ENCODE measurements at places on chromosomes 6 and 20. TPM values are rescaled to one million over a fixed set of nuclear protein-coding genes. Genes with fewer than 3 reads are reported as not detected.
A peak's percentile ranks its signal among the peaks of the same experiment; 100 is the strongest.

APCDD1L gene
- 5.7 TPM for total RNA-seq

C6orf52 gene
- total RNA-seq: 1.4 TPM

UBE2V1 gene
- 56.4 TPM for total RNA-seq

TSPO2 gene
- total RNA-seq: not detected

FAM217B gene
- 6.0 TPM for total RNA-seq

DHX16 gene
- total RNA-seq: 40.2 TPM

OR2B3 gene
- total RNA-seq: not detected

GJE1 gene
- not detected for total RNA-seq

BTN1A1 gene
- total RNA-seq: not detected

DNAAF9 gene
- total RNA-seq: 22.0 TPM

PCMT1 gene
- total RNA-seq: 157 TPM

SPEF1 gene
- total RNA-seq: not detected

PPIL6 gene
- 0.17 TPM for total RNA-seq

- DNase-seq: no peak
Observed at GRCh38 chr6:2510316-2510715, 240.4 kb downstream of the MYLK4 start.

DNA sequence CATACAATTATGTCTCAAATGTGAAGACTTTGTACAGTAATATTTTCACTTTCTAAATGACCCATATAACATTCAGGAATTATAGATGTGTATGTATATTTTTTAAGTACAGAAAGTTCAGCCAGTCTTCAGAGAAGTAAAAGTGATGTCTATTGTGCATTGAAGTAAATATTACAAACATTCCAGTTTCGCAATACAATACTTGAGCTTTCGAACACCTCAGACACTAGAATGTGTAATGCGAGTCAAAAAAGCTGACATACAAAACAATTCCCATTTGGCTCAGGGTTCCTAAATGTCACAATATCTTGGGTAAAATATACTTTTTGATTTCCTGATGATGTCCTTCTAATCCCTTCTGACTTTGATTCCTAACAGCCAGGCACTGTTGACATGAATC, 101.4 kb downstream of the ZNF217 start:
- DNase-seq: peak; percentile 6

DNA sequence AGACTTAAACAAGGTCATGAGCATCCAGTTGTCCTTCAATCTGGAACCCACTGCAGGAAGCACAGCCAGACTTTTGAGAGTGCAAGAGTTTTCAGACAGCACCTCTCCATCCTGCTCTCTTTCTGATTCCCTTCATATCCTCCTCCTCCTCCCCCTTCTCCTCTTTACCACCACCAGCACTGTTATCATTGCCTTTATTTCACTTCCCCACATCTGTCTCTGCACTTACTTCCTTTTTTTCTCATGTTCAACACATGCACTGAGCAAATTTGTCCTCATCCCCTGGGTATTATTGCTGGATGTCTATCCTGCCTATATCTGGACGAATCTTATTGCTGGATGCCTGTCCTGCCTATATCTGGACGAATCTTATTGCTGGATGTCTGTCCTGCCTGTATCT, 554.8 kb downstream of the DHX35 start:
- DNase-seq: no peak

- no peak for DNase-seq
Observed at GRCh38 chr20:20668639-20669038, 43.8 kb downstream of the RALGAPA2 start.

DNA sequence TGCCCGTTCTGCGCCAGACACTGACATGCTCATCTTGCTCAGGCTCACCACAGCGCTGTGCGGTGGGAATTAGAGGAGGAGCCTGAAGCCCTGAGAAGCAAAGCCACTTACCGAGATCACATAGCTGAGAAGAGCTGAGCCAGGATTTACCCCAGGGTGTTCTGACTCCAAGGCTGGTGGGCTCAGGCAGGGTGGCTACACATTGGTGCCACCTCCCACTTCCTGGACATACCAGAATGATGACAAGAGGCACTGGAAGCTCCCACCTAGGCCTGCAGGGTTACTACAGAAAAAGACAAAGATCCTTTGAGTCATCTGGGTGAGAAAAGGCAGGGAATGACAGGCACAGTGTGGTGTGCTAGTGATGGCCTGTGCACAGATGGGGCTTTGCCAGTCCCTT, 24.4 kb upstream of the FKBP1A start:
- DNase-seq: peak; percentile 45

- DNase-seq: no peak
Observed at GRCh38 chr6:112450663-112451062, 103.5 kb downstream of the RFPL4B start.

GRCh38 chr20:9407805-9408421, 106.5 kb upstream of the LAMP5 start:
- peak; percentile 76 for DNase-seq

GRCh38 chr6:37202788-37203491, 33.0 kb downstream of the PIM1 start:
- DNase-seq: no peak

GRCh38 chr6:42963179-42963854, 2.8 kb downstream of the GNMT start:
- no peak for DNase-seq

GRCh38 chr6:157213907-157214565, 109.3 kb downstream of the TMEM242 start:
- no peak for DNase-seq

- no peak for DNase-seq
Observed at GRCh38 chr6:1310628-1311399, 1.1 kb upstream of the FOXQ1 start.

GRCh38 chr6:121382467-121383121, 48.3 kb upstream of the TBC1D32 start:
- no peak for DNase-seq

DNA sequence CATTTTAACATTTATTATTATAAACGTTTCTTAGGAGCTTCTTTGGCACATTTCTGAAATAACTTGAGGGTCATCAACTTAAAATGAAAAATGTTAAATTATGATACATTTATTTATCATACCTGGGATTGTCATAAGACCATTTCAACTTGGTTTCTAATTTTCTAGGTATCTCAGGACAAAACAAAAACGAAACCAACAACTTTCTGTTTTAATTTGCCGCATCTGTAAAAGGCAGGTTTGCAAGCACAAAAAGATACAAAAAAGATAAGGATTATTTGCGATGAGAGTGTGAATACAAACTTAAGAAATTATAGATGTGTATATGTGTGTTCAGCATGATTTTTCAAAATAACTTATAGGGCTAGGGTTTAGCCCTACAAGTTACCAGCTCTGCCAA, 395.0 kb upstream of the RUNX2 start:
- no peak for DNase-seq

DNA sequence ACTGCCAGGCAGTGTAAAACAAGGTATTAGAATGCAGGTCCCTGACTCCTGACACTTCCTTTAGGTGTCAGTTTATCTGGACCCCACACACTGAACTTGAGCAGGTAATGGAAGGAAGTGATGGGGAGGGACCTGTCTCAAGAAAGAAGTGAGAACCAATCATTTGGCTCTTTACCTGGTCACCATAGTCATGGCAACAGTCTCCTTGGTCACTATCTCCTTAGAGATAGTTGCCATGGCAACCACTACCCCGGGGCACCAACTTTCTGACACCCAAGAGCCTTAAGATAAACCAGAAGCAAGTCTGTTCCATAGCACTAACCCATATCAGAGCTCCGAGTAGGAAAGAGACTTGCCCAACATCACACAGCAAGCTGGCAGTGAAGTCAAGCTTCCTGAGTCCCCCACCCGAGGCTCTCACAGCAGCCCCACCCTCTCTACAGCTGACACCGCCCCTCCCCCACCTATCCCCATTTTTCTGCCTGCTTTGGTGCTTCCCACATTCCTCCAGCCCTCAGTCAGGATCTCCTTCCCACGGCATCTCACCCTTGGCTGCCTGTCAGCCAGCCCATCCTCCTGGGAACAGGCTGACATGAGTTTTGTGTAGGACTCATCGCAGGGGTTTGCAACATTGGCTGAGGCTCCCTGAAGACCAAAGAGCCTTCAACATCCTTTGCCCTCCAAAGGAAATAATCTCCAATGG, 16.3 kb upstream of the HM13 start:
- DNase-seq: no peak

DNA sequence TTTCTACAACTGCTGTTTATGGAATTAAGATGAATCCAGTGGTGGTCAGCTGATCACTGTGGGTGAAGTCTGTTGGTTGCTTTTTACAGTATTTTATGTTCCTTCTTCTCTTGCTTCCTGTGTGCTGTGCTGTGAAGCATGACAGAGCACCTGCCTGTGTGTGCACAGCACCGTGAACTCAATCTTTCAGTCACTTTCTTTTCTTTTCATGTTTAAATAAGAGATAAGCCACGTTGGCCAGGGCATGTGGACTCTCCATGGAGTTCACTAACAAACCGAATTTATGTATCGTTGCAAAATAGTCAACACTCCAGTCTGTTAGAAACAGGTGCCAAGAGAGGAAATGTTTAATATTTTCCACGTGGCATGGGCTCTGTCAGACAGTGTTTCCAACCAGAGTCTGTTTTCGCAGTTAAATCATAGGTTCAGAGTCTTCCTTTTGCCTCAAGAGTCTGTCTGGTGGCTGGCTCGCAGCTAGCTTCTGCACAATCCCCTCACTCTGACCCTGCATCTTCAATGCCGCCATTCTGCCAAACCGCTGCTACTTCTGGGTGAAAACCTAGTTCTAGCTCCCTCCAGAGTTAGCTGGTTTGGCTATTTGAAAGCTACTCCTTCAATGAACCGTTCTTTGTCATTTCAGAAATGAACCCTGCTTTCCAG, 73.2 kb downstream of the QRSL1 start:
- peak; percentile 67 for DNase-seq

DNA sequence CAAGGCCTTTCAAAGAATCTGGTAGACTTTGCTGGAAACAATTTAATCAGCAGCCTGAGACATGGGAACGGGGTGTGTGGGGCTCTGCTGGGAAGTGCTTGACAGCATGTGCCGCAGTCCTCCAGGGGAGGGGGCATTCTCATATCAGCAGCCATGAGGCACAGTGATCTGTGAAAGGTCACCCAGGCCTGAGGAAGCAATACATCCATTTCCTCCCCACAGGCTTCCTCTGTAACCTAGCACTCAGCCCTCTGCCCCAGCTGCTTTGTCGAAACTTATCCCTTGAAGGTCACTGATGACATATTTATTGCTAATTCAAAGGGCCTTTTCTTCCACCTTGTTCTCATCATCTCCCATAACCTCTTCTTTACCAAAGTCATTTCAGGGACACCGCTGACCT, 103.3 kb downstream of the TNFAIP3 start:
- DNase-seq: no peak

DNA sequence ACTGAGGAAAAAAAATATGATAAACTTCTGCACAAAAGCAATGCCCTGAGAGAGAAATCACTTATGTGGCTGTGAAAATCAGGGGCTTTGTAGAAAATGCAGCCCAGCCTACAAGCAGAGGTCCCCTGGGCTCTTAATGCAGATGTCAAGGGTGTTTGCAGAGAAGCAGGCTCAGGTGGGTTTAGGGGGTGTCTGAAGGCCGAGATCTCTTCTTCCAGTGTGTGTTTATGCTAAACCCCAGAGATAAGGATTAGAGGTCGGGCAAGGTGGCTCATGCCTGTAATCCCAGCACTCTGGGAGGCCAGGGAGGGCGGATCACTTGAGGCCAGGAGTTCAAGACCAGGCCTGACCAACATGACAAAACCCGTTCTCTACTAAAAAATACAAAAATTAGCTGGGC, 78.5 kb downstream of the TMEM242 start:
- no peak for DNase-seq

- no peak for DNase-seq
Observed at GRCh38 chr6:88301256-88301655, 135.1 kb upstream of the CNR1 start.

DNA sequence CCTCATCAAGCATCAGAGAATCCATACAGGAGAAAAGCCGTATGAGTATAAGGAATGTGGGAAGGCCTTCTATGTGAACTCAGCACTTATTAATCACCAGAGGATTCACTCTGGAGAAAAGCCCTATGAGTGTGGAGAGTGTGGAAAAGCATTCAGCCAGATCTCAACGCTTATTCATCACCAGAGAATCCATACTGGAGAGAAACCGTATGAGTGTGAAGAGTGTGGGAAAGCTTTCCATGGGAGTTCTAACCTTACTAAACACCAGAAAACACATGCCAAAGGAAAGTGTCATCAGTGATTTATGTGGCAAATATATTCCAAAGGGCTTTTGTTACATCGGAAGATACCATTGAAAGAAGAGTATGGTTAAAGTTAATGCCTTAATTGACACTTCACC, 25.4 kb downstream of the ZKSCAN8 start:
- peak; percentile 89 for DNase-seq

GRCh38 chr20:44582311-44583025, at the start of gene PKIG:
Gene PKIG, plus strand, starts transcription at chr20:44582579. Its CDS starts 31,978 bp downstream, at chr20:44614557.
- DNase-seq: peak; percentile 50

GRCh38 chr6:90294989-90295853, 1.4 kb downstream of the BACH2 start:
- no peak for DNase-seq

DNA sequence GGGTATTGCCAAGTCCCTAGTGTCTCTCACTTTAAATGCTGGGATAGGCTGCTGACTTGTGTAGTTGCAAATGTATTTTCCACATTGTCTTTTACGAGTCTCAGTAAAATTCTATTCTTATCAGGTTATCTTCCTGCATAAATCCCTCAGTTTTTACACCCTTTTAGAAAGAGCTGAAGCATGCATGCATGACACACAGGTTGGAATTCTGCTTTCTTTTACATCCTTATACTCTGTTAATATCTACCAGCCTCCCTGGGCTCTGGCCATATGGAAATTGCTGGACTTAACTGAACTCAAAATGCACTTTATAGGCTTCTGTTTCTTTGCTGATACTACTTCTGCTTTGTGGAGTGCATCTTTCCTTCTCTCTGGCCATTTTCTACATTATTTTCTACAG, 477.4 kb downstream of the FRK start:
- no peak for DNase-seq

- no peak for DNase-seq
Observed at GRCh38 chr6:123526128-123526527, 110.6 kb downstream of the TRDN start.

- DNase-seq: no peak
Observed at GRCh38 chr6:110882824-110883554, 8.4 kb downstream of the AMD1 start.

- no peak for DNase-seq
Observed at GRCh38 chr20:40720099-40720498, 31.1 kb upstream of the MAFB start.

- DNase-seq: peak; percentile 24
Observed at GRCh38 chr6:70763754-70764510, 96.2 kb downstream of the SMAP1 start.
